ENCODE measurements at places on chromosomes 3 and 15. TPM values are rescaled to one million over a fixed set of nuclear protein-coding genes. Genes with fewer than 3 reads are reported as not detected.

GJD2 gene
- total RNA-seq, result not detected

- no peak for DNase-seq
Observed at GRCh38 chr3:11603628-11604027, 40.1 kb downstream of the VGLL4 start.

DNA sequence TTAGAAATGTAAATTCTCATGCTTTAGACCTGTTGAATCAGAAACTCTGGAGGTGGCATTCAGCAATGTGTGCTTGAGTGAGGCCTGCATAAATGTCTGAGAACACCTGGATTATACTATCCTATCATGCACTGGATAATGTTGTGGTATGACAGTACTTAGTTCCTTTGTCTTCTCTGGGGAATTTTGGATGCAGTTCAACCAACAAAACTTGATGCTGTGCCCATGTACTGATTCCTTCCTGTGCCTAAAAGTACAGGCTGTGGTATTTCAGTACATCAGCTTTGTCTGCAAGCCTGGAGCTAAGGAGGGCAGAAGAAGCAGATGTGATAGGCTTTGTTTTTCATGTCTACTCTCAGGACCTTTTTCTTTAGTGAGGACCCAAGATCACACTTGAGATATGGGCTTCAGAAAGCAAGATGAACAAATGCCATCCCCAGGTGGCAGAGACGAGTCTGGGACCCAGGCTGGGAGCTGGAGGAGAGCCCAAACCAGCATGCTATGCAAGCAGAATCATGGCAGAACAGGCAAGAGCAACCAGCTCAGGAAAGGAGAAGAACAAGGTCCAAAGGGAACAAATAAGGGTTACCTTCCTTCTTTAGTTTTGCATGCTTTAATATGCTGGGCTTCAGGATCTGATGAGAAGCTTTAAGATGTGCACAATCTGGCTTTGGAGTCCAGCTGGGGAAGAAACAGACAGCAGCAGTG, 124.7 kb downstream of the MYRIP start:
- DNase-seq, result no peak

SEC11A gene
- 88.4 TPM for total RNA-seq

- no peak for DNase-seq
Observed at GRCh38 chr3:115859002-115859807, 235.9 kb downstream of the GAP43 start.

CCNL1 gene
- total RNA-seq, result 118 TPM

DNA sequence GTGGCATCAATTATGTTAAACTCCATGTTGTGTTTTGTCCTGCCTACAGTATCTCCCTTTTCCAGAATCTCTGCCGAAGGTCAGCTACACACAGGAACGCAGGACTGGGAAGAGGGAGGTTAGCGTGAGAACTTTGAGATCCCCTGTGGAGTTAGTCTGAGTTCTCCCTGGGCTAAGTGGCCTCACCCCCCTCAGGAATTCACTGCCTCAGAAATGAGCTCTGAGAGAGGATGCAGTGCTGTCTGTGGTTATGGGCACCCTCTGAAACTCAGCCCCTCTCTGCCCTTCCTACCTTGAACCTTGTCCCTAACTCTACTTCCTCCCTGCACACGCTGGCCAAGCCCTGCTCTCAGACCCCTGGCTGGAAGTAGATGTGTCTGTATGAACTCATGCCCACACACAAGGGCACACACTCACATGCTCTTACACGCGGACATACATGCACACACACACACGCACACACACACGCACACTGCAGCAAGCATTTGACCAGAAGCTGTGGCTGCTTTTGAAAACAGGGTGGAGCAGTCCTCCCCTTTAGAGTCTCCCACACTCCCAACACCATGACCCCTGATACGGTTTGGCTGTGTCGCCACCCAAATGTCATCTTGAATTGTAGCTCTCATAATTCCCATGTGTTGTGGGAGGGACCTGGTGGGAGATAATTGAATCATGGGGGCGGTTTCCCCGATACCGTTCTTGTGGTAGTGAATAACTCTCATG, 5.3 kb upstream of the VIPR1 start:
- DNase-seq, result peak; percentile 71

CELSR3 gene
- 0.81 TPM for total RNA-seq

GRCh38 chr3:114553949-114554593, 260.2 kb downstream of the TIGIT start:
- no peak for DNase-seq

GREM1 gene
- 2.3 TPM for total RNA-seq

PLXNA1 gene
- 35.8 TPM for total RNA-seq

GRCh38 chr3:124322966-124323365, 331.0 kb upstream of the ROPN1 start:
- DNase-seq, result no peak

A4GNT gene
- total RNA-seq, result not detected

GRCh38 chr3:101868534-101869464, 19.5 kb downstream of the NFKBIZ start:
- DNase-seq, result no peak

- DNase-seq, result peak; percentile 67
Observed at GRCh38 chr15:75718328-75718727, 5.7 kb upstream of the CSPG4 start.

GRCh38 chr3:178711753-178712152, 175.5 kb downstream of the KCNMB2 start:
- no peak for DNase-seq

DNA sequence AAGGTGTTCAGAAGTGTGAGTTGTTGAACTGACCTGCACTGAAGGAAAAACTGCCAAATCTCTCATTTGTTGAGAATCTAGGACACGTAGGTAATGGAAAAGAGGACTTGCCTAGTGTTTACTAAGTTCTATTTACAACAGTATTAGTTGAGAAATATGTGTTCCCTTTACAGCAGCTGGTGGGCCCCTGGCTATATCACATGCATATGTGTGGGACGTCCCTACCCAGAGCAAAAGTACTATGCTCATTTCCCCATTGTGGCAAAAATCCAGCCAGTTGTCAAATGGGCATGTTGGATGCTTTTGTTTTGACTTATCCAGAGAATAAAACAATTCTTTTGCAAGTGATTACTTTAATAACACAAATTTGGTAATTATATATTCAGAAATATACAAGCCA, 113.3 kb upstream of the PTX3 start:
- DNase-seq, result no peak

- no peak for DNase-seq
Observed at GRCh38 chr3:82627733-82628132, 866.3 kb upstream of the GBE1 start.

DNA sequence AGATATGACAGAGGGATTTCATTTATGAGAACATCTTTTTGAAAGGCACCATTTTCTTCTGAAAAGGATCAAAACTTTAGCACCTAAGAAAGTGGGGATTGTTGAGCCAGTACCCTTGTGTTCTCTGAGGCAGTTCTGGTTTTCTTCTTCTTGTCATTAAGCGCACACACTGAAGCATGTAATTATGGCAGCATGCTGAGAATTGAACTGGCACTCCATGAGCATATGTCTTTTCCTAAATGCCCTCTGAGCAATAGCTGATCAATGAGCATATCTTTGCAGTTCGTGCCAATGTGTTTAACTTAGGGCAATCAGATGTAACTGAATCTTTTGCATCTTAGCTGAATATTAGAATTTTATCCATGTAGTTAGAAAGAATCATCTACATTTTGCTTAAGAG, 53.9 kb upstream of the VGLL3 start:
- DNase-seq, result no peak

DNA sequence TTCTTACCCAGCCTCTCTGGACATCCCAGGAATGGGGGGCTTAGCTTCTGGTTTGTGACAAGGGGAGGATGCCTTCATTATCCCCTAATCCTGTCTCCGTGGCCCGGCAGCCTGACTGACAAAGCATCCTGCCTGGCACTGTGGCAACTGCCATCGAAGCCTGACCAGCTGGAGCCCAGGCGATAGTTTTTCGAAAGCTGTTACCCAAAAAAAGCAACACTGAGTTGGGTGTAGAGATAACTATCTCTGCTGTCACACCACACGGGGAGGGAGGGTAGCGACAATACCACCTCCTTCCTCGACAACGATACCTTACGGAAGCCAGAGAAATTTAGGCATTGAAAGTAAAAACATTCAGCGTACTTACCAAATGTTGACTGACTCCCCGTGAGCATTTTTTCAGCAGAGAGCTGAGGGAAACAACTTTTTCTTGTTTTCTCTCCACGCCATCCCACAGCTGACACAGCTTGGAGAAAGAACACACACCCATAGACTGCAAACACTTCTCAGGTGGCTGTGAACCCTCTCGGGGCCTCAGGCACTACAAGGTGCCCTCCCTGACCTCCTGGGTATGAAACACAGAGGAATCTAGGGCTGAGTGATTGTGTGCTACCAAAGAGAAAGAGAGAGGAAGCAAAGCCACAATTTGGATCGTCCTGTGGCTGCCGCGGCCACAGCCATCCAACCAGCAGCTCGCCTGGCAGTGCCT, 361.9 kb upstream of the ICE2 start:
- DNase-seq, result no peak

DNA sequence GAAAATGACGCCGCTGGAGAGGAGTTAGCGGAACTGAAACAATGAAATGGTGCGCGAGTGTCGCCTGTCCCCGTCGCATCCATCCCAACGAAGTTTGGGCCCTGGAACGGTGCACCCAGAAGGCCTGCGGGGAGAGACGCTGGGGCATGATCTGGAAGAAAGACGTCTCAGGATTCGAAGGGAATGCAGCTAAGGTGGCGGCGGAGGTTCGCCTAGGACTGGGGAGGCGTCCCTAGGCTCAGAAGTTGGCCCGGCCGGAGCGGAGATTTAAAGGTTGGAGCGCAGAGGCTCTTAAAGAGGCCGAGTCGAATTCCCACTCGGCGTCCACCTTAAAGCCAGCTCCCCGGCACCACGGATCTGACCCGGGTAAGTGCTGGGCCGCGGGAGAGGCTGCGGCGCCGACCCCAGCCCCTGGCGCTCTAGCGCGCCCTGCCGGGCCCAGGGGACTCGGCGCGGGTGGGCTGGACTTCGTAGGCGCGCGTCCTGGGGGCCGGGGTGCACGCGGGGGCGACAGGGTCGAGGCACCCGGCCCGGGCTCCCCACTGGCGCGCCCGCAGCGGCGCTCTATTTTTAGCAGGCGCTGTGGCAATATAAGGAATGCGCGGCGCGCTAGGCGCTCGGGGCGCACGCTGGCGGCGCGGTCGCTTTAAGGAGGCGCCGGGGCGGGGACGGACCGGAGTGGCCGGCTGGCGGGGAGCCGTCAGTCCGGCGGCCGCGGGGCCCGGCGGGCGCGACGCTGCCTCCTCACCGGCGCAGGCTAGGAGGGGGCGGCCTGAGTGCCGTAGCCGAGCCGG, at the start of gene MRAS:
TSS of gene MRAS (plus strand) at position 620 of the 794 bp plus-strand sequence. CDS start 24,305 bp downstream, outside the sequence.
- peak; percentile 35 for DNase-seq

DNA sequence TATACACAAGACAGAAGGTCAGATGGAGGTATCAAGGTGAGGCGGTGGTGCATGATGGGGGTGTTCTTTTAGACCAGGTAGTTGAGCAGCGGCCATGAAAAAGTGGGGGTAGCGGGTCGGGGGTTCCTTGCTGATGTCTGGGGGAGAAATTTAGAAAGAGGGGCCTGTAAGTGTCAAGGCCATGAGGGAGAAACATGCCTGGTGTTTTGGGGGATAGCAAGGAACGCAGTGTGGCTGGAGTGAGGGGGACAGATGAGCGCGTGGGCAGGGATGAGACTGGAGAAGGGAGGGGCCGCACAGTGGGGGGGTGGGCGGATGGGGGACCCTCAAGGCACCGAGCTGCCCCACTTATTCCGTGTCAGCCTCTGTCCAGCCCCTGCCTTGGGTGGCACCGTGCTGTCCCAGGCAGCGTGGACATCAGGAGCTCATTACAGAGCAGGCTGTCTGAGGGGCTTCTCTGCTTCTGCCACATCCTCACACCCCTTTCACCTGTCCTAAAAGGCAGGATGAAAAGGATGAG, 143.3 kb downstream of the SMAD6 start:
- no peak for DNase-seq

GRCh38 chr15:100704281-100705055, 102.1 kb downstream of the ASB7 start:
- no peak for DNase-seq
